ENCODE measurements at places on chromosomes 5 and 9. TPM values are rescaled to one million over a fixed set of nuclear protein-coding genes. Genes with fewer than 3 reads are reported as not detected.

ADAM19 gene
- total RNA-seq, result 48.7 TPM

GRCh38 chr9:38059233-38059936 lies 9.6 kb downstream of the SHB start:
- no peak for DNase-seq

- no peak for DNase-seq
Observed at GRCh38 chr9:115264313-115264712, 146.4 kb upstream of the TNC start.

GRCh38 chr5:42547141-42547540 lies 123.9 kb downstream of the GHR start:
- no peak for DNase-seq

DNA sequence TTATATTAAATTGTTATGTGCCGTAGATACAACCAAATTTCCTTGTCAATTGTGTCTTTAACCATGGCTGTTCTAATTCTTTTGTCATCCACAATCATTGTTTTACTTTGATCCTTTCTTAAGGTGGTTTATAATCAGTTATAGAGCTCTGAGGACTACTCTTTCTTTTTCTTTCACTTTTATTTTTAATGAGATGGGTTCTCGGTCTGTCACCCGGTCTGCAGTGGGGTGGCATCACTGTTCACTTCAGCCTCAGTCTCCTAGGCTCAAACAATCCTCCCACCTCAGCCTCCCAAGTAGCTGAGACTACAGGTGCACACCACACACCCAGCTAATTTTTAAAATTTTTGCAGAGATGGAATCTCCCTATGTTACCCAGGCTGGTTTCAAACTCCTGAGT lies 74.2 kb downstream of the ANXA2R start:
- DNase-seq, result no peak

PCSK1 gene
- total RNA-seq, result not detected

Measured in SJSA1 (cell line).